ENCODE measurements at places on chromosomes 12 and 14. TPM values are rescaled to one million over a fixed set of nuclear protein-coding genes. Genes with fewer than 3 reads are reported as not detected.

Gene FBLN5
- total RNA-seq: 1.5 TPM

Gene DHRS4L2
- 31.0 TPM for total RNA-seq

Gene CMA1
- not detected for total RNA-seq

Gene CACNA1C
- 0.03 TPM for total RNA-seq

Gene CLMN
- total RNA-seq: 4.6 TPM

Gene OSGEP
- 26.1 TPM for total RNA-seq

Gene TSPAN8
- 0.15 TPM for total RNA-seq

Gene MSRB3
- 24.6 TPM for total RNA-seq

Gene HOXC13
- 12.4 TPM for total RNA-seq

Gene HSPB8
- 15.4 TPM for total RNA-seq

Gene SERPINA5
- 0.29 TPM for total RNA-seq

Gene FKBP11
- 57.0 TPM for total RNA-seq

Gene M6PR
- total RNA-seq: 161 TPM

Gene NINJ2
- total RNA-seq: not detected

Gene KLHL33
- total RNA-seq: not detected

Gene DBX2
- not detected for total RNA-seq

Gene GLS2
- total RNA-seq: 0.12 TPM

Gene WNT1
- total RNA-seq: not detected

Gene MYH6
- total RNA-seq: not detected

Gene SERPINA12
- total RNA-seq: not detected

Gene LRIG3
- total RNA-seq: 6.2 TPM

Gene C12orf56
- total RNA-seq: 0.14 TPM

Gene NRXN3
- 1.2 TPM for total RNA-seq

Gene PLBD2
- 29.6 TPM for total RNA-seq

Gene KRT74
- not detected for total RNA-seq

Gene HSP90AA1
- total RNA-seq: 934 TPM

Gene DLK1
- total RNA-seq: 0.44 TPM

Gene SLC7A7
- 11.5 TPM for total RNA-seq

Gene MYL2
- total RNA-seq: not detected

Gene EXOC3L4
- total RNA-seq: 0.94 TPM

Measured in A549 treated with CpdA at 1 μM for 4 hours (cell line).